ENCODE measurements at places on chromosomes 4 and X.
A peak's percentile ranks its signal among the peaks of the same experiment; 100 is the strongest.

DNA sequence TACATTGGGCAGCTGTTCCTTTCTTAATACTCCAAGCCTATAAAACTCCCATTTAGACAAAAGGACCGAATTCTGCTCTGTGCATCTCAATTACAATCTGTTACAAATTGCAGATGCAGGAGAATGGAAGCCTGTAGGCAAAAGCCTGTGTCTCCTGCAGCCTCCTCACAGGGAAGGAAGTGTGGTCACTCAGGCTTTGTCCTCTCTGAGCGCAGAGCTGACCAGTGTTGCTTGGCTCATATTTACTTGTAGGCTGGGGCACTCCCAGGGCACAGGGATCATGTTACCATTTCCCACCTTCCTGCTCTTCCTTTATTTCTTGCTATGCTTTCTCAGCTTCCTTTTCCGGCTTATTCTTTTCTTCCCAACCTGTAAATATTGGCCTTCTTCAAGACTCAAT is 15.7 kb downstream of the SUPT20HL2 start:
- no peak for DNase-seq

DNA sequence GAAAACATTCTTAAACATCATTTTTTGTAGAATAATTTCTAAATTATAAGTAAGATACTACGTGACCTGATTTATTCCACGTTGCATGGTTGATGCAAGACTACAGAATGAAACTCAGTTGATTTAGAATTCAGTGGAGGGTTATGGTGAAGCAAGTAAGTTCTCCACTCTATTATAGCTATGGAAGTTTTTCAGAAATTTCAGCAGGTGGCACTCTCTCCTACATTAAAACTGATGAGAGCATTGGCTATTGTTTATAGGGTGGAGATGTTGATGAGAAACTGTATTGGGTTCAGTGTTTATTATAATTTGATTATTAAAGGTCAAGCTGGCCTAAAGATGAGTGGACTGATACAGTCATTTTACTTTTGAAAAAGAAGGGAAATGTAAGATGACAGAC is 88.0 kb downstream of the FNIP2 start:
- no peak for DNase-seq

DNA sequence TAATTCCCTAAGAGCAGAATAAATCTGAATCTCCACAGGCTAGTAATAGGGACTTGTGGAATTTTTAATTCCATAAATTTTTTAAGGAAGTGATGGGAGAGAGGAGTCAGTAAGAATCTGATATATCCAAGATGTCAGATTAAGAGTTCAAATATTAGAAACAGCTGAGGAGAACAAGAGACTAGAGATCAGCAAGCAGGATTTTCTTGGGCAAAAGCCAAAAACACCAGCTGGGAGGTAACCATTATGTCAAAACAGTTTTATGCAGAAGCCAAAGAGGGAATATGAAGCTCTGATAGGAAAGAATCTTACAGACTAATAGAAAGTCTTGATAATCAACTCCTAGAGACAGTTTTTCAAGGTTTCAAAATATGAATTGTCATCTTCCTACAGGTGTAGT is 72.2 kb upstream of the RBPJ start:
- no peak for DNase-seq

DNA sequence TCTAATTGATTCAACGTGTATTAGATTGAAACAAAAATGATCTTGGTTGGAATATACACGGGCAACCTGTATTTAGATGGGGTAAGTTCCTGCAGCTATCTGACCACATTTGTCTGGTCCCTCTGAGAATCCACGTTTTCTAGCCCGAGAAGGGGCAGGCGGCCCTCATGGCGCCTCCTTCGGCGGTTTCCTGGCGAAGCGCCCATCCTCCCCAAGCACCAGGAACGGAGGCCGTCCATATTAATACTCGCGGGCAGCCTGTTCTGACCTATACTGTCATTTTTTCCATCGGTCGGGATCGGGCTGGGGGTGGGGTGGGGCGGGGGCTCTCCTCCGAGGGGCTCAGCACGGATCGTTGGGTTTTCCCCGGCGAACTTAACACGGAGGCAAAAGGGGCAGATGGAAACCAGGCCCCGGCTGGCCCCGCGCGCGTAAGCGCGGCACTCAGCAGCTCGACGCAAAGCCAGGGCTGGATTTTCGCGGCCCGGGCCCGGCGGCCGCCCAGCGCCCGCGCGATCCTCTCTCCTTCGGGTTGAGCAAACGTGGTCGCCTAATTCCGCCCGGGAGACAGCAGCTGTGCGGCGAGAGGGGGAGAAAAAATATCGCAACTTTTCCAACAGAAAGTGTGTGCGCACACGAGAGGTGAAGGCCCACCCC is 77.2 kb upstream of the BCOR start:
- DNase-seq = no peak

DNA sequence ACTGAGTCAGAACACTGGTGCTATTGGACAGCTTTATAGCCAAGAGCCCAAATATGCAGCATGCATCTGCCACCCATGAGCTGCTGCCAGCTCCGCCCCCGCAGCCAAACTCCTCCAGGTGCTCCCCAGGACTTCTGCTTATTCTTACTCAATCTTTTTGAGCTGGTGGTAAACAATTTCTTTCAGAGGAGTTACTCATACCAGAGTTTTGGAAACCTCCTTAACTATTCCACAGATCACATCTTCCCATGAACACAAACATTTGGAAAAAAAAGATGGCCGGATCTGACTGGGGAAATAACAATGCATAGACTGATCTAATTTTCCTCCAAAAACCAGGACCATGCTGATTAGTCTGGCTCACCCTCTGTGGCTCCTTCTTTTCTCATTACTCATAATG is 399.9 kb downstream of the GPM6A start:
- no peak for DNase-seq

- no peak for DNase-seq
Observed at GRCh38 chrX:9279234-9279544, 185.7 kb upstream of the TBL1X start.

GRCh38 chr4:98260047-98260578 is 1.1 kb upstream of the RAP1GDS1 start:
- DNase-seq = no peak

DNA sequence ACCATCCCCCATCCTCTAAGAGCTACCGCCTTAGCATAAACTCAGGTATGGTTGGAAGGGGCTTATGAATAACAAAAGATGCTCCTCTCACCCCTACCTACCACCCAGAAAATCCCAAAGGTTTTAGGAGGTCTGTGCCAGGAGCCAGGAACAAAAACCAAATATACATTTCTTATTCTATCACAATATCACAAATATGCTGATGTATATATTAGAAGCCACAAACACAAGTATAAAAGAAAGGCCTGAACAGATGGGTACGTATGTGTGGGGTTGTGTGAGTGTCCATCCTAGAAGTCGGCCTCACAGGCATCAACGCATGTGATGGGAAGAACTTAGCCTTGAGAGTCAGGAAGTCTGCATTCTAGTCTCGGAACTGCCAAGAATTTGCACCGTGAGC is 8.7 kb upstream of the ANXA5 start:
- no peak for DNase-seq

- DNase-seq = no peak
Observed at GRCh38 chr4:140135529-140136088, 18.4 kb downstream of the MAML3 start.

DNA sequence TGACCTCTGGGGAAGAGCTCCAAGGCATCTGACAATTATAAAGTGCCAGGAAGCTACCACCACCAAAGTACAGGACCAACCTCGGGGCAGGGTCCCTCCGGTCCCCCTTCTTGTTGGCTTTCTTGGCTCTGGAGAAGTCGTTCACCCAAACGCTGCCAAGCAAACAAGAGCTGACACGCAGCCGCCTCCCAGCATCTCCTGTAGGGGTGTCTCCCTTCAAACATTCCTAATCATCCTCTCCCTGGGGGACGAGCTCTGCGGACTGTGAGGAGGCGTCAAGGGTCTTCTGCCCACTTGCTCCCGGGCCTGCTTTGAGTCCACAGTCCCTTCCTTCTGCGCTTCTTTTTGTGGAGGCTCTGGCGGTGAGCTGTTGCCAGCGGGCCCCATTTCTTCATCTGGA is 158.9 kb upstream of the MAB21L2 start:
- DNase-seq = no peak

- DNase-seq = no peak
Observed at GRCh38 chrX:154310616-154311536, 15.3 kb downstream of the TKTL1 start.

DNA sequence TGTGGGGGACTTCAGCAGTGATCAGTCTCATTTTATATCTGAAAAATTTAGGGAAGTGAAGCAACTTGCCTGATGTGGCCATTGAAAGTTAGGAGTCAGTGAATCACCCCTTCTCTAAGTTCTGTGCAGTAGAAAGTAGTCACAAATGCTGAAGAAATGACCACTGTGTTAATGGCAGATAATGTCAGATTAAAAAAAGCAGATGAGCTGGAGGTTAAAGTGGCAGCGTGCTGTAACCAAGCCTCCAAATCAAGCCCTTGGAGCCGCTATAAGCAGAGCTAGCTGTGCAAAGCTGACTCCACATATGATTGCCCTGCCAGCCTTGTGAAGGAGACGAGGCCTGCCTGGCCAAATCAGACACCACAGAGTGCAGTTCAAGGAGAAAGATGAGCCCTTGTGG is 39.2 kb upstream of the PDE5A start:
- DNase-seq = no peak

GRCh38 chrX:15916704-15917084 is 62.1 kb upstream of the AP1S2 start:
- DNase-seq = no peak

- DNase-seq = no peak
Observed at GRCh38 chrX:29531336-29531735, 684.0 kb upstream of the MAGEB2 start.

DNA sequence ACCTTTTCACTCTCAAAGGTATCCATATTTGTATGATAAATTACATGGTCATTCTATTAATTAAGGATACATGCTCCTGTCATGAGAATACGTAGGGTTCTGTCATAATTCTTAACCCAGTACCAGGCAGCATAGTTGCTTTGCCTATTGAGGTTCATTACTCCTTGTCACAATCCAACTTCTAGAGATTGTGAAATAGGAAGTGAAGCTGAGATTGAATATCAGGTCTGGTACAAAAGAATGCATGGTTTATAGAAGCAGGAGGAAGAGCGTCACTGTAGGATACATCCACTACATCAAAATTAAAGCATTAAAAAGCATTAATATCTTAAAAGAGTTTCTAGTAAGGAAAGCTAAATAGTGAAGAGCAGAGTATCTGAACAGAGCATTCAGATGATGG is 647.0 kb downstream of the IQCM start:
- no peak for DNase-seq

DNA sequence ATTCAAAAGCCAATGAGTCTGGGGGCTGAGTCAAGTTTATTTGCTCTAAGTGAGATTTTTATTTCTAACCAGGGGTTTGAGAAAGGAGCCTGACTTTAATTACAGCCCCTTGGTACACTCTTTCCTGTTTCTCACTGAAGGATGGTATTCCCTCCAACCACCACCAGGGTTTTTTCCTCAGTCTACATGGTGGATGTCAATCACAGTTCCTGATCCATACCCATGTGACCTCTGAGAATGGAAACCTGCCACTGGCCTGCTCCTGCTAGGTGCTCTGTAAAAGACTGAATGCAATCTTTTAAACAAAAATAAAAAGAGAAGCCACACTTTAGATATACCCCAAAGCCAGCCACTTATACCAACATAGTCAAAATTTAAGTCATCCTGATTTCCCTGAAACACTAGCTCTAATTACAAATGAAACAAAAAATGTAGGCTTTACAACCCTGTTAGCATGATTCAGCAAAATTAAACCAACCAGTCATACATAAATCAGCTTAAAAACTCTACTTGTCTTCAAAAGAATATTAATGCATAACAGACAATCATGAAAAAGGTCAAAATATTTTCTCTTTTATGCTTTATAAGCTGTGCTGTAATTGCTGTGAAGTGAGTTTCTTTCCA is 112.1 kb upstream of the NWD2 start:
- no peak for DNase-seq

DNA sequence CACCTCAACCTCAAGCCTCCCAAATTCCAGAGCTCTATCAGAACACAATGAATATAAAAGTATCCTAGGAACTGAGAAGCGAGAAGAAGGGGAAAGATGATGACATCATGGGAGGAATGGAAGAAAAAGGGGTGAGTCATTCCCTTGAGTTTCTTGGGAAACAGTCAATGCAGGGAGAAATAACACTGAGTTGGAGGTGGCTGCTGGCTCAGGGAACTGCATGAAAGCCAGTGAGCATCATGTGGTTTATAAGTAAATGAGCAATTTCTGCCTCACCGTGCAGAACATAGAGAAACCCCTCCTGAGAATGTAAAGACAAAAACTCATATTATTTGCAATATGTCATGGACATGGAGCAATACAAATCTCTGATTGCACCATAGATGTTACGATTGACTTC is 73.3 kb downstream of the SHOX start:
- DNase-seq = no peak

- DNase-seq = no peak
Observed at GRCh38 chrX:69088171-69088938, 76.9 kb downstream of the PJA1 start.

DNA sequence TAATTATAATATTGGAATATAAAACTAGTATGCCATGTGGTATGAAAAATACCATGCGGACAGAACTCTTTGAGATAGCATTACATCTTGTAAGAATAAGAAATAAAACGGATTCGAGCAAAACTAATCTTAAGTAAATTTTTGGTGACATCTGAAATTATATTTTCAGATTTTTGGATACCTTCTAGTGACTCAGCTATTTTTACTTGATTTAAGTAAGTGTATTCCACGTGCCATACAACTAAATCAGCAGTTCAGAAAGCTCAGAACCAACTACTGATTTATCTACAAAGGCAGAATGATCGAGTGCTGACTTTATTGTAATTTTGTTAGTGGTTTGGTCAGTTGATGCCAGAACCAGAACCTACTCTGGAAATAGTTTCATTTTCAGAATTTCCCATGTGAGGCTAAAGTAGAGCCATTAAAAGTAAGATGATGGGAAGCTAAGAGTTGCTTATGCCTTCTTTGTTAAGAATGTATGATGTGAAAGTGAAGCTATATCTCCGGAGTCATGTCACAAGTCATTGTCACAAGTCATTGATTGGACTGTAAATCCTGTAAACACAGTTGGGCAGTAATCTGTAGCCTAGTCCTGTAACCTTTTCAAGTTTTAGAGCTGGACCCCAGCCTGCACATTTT is 4.0 kb downstream of the ING2 start:
- no peak for DNase-seq

DNA sequence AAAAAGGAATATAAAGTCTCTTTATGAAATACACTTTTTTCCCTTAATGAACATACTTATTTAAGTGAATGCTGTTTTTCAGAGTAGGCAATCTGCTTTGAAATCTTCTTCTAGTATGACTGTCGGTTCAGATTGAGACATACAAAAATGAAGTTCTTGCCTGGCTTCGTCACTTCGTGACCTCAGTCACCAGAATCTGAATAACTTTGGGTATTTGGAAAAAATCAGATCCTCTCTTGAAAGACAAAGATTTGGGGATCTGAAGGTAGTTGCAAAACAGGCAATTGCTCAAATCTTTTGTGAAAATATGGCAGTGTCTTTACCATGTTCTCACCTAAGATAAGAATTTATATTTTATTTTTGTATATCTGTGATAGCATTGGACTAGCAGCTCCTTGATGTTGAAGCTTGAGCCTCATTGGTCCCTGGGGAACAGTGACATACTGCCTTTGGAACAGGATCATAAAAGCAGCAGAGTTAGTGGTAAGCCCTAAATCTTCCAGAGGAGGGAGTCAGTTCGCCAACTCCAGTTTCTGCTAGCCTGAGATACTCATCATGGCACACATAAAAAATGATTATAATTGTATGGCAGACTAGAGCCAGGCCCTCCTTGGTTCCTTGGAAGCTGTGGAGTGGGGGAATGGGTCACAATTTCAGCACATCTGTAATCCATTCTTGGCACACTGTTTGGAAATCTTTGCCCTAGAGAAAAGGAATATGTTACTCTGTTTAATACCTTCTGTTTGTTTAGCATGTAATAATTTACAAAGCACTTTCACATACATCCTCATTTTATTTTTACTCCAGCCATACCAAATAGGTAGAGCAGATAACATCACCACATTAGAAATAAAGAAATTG is 5.0 kb downstream of the ARFIP1 start:
- peak; percentile 49 for DNase-seq

Data from foreskin keratinocyte (primary cell).